Trophoblast cell (in vitro differentiated cells and primary cell): ENCODE measurements at places on chromosomes 5 and 9.

DNA sequence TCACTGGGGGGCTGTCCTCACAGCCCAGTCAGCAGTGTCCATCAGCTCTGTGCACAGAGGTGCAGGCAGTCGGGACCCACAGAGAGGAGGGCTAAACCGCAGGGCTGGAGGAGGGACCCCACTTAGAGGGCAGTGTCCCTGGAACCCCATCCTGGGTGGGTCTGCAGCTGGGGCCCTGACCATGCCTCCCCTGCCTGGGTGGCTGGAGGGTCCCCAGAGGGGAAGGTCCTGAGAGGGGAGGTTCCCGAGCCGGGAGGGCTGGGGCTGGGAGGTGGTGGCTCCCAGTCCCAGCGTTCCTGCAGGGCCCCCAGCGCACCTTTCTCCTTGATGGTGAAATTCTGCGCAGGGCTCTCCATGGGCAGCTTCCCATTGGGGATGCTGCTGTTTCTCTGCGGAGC, 32.7 kb downstream of the EXOC3 start:
- no peak for DNase-seq

DNA sequence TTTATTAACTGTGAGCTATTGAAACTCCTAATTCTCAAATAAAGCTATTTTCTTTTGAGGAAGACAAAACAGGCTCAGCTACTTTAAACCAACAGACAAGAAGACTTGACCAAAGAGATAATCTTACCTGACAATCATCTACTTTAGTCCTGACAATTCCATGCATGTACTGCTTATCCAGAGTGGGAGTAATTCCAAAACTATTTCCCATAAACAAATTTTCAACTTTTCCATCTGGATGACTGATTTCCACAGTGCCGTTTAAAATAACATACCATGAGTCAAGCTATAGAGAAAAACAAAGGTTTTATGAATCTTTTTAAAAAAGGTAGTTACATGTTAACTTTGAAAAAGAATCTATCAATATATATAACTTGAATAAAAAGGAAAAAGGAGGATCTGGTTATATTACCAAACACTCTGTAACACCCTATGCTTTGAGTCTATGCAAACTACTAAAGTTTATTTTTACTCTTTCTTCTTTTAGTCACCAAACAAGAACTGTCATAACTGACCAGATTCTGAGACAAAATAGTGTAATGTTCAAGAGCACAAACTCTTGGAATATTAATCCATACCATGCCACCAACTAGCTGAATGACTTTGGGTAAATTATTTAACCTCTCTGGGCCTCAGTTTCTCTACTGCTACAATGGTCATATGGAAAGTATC, 129.7 kb downstream of the RAPGEF6 start:
- peak; percentile 25 for DNase-seq

DNA sequence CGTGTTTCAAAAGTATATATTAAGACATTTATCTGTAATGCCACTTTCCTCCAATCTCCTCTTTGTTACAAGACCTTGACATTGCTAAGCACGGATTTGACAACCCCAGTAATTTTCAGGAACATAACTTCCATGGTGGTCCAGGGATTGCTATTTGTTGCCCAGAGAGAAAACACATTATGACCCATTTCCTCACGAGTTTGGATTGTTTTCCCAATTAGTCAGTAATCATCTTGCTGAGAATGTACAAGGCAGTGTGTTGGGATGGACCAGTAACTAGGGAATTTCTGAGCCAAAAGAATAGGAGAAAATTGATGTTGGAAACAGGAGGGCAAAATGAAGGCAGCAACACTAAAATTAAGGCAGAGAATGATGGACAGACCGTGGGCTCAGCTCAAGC, 574.1 kb downstream of the EBF1 start:
- no peak for DNase-seq

- DNase-seq: no peak
These were observed 2.7 kb downstream of the SLIT3 start for GRCh38 chr5:169298193-169298592.

DNA sequence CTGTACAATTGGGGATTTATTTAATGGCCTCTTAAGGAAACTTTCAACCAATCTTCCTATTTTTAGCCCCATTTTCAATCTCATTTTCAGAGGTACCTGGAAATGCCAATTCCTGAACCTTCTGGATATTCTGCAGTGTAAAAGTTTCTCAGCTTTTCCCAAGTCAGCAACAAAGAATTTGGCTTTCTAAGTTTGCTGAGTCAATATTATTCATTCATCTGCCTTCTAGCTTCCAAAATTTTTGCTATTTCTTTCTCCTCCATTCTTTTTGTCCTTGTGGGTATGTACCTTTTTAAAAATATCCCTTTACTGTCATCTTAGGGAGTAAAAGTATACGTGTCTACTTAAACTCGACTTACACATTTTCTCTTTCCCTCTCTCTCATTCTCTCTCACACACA, 25.7 kb downstream of the CETN3 start:
- no peak for DNase-seq

DNA sequence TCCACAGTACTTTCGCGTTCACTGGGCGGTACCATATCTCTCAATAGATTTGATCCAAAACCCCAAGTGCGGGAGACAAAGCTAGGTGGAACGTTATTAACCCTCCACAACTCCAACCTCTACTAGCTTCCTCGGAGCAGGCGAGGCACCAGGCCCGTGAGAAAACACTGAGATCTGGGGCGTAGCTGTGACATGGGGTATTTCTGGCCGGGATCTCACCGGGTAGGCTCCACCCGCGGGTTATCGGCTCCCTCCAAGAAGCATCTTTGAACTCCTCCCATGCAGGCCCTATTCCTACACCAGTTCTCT, 350 bp upstream of the SLC25A46 start:
- no peak for DNase-seq

GRCh38 chr5:149561848-149562247, 10.6 kb upstream of the CSNK1A1 start:
- DNase-seq: peak; percentile 58

DNA sequence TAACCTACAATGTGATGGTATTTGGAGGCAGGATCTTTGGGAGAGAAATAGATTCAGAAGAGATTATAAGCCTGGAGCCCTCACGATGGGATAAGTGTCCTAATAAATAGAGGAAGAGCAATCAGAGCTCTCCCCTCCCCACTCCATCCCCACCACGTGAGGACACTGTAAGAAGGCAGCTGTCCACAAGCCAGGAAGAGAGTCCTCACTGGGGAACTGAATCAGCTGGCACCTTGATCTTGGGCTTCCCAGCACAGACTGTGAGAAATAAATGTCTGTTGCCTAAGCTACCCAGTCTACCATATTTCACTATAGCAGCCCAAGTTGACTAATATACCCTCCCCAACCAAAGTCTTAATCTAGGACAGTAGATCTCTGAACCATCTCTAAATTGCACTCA, 118.1 kb downstream of the SUSD1 start:
- no peak for DNase-seq

- no peak for DNase-seq
These were observed 68.4 kb downstream of the PAM start for GRCh38 chr5:102823441-102823874.

- no peak for DNase-seq
These were observed 122.4 kb upstream of the NR5A1 start for GRCh38 chr9:124629600-124629999.
